Astrocyte of the hippocampus (primary cell): ENCODE measurements at places on chromosomes 7 and 10.
A peak's percentile ranks its signal among the peaks of the same experiment; 100 is the strongest.

DNA sequence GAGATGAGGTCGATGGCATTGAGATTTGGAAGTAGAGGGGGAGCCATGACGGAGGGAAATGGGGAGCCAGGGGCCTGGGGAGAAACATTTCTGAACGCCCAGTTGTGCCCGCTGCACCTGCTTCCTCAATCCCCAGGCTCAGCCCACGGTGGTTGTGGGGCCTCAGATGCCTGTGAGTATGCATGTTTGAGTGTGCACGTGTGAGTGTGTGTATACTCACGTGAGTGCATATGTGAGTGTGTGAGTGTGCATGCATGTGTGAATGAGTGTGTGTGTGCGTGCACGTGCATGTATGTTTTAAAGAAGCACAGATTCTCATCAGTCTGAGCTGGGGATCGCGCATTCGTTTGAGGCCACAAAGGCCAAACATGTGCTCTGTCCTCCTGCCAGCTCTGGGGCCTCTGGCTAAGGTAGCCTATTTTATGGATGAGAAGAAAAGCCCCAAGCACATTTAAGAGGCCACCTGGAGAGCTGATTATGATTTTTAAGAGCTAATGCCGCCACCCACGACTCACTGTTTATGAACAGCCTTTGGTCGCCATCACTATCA lies 154.8 kb downstream of the ARHGAP12 start:
- no peak for DNase-seq

- no peak for DNase-seq
These were observed 187.1 kb downstream of the DNAJB6 start for GRCh38 chr7:157523766-157524421.

DNA sequence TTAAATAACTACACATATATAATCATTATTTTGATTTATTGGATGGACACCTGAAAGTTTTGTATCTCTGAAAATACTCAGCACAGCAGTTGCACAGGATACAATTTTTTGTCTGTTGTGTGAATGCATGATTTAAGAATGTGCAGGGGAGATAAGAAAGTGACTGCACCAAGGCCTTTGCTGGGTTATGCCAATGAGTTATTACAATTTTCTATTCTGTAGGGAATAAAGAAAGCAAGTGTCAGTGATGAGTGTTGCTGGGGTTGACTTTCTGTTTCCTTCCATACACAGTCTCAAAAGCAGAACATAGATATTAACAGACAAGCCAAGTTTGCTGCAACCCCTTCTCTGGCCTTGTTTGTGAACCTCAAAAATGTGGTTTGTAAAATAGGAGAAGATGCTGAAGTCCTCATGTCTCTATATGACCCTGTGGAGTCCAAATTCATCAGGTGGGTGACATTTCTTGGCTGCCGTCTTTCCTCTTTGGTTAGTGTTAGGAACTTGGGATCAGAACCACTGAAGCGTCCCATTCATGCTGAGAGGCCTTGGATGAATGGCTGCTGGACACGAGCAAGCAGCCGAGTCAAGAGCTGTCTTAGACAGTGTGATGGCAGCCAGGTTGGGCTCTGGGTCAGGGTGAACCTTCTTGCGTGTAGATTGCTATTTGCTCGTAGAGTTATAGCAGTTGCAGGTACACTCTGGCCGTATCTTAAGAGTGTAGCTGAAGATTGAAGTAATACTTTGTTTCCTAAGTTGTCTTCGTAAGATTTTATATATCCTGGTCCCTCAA lies 92.8 kb downstream of the DOCK1 start:
- DNase-seq = no peak

DNA sequence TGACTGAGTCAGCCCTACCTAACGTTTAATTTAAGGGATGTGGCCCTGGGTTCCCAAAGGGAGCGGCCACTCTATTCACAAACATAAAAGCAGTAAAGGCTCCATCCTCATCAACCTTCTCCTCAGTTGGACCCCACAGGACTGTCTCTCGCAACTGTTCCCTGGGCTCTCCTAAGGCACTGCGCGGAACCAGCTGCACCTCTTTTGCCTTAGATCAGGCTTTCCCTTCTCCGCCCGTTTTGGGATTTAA lies 689 bp upstream of the GTPBP4 start:
- no peak for DNase-seq

- peak; percentile 58 for DNase-seq
These were observed 21.5 kb downstream of the POLL start for GRCh38 chr10:101566333-101567164.

- DNase-seq = peak; percentile 5
These were observed 148.7 kb upstream of the MKI67 start for GRCh38 chr10:128274938-128275337.

- DNase-seq = peak; percentile 62
These were observed at the start of gene CLDN4 for GRCh38 chr7:73830681-73831583. Gene CLDN4, plus strand, starts transcription at chr7:73830996. Its CDS starts 206 bp downstream, at chr7:73831202.

DNA sequence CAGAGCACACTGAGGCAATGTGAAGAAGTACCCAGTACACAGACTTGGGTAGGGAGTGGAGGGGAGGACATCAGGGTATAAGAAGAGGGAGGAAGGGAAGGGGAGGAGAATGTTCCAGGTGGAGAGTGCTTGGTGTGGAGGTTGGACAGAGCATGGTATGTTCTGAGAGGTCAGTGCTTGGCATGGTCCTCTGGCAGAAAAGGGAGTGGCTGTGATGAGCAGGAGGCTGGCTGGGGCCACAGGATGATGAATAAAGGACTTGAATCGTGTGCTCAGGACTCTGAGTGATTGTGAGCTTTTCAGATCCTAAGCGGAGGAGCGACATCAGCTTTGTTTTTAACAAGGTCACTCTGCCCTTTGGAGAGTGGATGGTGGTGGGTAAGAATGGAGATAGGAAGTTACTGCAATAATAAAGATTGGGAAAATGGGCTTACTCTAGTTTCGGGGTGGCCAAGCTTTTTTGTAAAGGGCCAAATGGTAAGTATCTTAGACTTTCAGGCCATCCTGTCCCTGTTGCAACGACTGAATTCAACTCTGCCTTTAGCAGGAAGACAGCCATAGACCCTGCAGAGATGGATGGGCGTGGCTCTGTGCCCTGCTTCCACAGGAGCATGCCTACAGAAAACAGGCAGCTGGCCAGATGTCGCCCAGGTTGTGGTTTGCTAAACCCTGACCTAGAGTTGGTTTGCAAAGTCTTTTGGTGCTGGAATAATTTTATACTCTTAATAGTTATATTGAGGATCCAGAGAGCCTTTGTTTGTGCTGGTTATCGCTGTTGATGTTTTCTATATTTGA lies 8.4 kb downstream of the PPP2R2D start:
- DNase-seq = no peak

- DNase-seq = peak; percentile 57
These were observed 1.4 kb downstream of the CCNJ start for GRCh38 chr10:96044736-96045135.

GRCh38 chr7:21099432-21099831 lies 312.7 kb upstream of the SP8 start:
- no peak for DNase-seq

DNA sequence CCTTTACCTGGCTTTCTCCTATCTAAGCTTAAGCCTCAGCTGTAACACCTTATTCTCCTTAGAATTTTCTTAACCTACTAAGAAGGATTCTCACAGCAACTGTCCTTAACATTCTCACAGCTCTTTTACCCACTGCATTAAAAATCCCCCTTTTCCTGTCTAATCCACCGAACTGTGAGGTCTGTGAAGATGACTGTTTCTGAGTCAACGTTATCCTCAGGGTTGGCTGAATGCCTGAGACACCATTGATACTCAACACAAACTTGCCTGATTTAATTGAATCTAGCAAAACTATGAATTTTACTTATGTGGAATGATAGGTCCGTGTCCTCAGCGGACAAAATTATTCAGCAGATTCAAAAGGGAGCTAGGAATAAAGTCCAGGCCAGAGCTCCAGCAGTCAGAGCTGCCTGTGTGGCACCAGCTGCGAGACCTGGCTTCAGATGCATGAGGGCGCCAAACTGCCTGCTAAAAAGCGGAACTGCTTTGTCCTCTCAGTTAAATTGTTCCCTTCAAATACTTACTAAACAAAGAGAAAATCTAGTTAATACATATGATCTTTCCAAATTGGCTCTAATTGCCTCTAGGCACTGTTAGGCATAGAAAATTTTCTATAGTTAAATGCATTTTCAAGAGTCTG lies 33.4 kb upstream of the VWDE start:
- peak; percentile 64 for DNase-seq

GRCh38 chr7:73718905-73719805 lies at the start of gene STX1A:
Gene STX1A, minus strand, starts transcription at chr7:73719669. Its CDS starts 38 bp downstream, at chr7:73719631.
- DNase-seq = peak; percentile 94

- no peak for DNase-seq
These were observed at the start of gene GIMAP7 for GRCh38 chr7:150514748-150515222. Gene GIMAP7, plus strand, starts transcription at chr7:150514872. Its CDS starts 5,103 bp downstream, at chr7:150519975.

GRCh38 chr10:90032519-90032918 lies 331.1 kb downstream of the KIF20B start:
- peak; percentile 18 for DNase-seq

GRCh38 chr7:38905056-38905759 lies 3.8 kb downstream of the VPS41 start:
- DNase-seq = no peak

DNA sequence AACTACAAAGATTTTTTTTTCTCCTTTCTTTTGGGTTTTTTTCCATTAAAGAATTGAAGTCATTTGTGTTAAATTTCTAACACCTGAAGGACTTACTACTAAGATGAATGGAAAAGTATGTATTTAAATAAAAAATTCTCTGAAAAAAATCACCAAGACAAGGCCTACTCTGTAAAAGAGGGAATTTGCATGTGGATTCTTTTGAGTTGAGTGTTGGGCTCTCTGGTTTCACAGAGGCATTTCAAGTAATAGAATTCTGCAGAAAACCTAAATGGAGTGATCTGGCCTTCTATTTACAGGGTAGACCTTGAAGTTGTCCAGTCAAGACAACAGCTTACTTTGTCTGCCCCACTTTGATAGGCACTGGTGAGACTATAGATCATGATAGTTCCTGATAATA lies 4.1 kb downstream of the LRRC17 start:
- DNase-seq = peak; percentile 70

- peak; percentile 30 for DNase-seq
These were observed 62.6 kb downstream of the CUL2 start for GRCh38 chr10:35027567-35027966.

DNA sequence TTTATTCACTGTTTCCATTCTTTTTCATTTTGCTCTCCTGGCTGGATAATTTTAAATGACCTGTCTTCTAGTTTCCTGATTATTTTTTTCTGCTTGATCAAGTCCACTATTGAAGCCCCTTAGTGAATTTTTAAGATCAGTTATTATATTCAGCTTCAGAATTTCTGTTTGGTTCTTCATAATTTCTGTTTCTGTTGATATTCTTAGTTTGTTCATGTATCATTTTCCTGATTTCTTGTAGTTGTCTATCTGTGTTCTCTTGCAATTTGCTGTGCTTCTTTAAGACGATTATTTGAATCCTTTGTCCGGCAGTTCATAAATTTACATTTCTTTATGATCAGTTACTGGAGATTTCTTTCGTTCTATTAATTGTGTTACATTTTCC lies 75.2 kb upstream of the CCDC71L start:
- DNase-seq = no peak

DNA sequence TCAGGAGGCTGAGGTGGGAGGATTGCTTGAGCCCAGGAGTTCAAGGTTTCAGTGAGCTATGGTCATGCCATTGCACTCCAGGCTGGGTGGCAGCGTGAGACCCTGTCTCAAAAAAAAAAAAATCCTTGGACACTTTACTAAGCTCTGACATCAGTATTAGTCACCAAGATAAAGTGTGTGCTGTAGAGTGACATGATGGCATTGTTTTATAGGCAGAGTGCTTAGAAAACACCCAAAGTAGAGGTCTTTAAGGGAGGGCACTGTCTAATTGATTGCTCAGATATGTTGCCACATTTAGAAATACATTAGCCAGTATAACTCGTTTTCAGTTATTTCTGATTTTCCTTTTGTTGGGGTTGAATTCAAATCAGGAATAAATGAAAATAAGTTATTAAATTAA lies 235.9 kb downstream of the REEP3 start:
- no peak for DNase-seq

GRCh38 chr7:99083068-99083651 lies 60.7 kb downstream of the SMURF1 start:
- DNase-seq = no peak

DNA sequence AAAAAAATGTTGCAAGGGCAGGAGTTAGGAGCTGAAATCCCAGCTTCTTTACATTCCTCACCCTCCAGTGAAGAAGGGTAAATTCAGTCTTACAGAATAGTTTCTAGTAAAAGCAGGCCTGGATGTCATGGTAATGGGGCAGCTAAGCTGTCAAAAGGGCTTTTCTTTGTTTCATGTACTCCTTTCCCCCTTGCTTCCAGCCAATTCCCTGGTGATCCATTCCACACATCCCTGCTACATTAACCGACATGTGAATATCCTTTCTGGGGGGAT lies 36.0 kb downstream of the RHEB start:
- no peak for DNase-seq

DNA sequence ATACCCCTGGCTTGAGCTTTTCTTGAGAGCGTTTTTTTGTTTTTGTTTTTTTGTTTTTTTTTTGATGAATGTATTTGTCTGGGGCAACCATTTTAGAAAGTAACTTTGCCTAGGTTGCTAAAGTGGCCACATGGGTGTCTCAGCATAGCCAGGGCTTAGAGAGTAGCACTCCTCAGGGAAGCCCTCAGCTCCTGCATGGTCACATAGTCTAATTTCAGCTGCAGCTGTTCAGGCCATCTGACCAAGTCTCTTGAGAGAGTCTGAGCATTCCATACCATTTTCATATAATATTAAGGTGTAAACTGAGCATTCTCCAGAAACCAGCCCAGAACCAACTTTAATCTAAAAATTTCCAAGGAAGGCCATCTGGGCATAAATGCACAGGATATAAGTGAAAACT lies 186.4 kb downstream of the NPSR1 start:
- no peak for DNase-seq

- no peak for DNase-seq
These were observed 3.5 kb upstream of the GRID1 start for GRCh38 chr10:86370006-86370585.

DNA sequence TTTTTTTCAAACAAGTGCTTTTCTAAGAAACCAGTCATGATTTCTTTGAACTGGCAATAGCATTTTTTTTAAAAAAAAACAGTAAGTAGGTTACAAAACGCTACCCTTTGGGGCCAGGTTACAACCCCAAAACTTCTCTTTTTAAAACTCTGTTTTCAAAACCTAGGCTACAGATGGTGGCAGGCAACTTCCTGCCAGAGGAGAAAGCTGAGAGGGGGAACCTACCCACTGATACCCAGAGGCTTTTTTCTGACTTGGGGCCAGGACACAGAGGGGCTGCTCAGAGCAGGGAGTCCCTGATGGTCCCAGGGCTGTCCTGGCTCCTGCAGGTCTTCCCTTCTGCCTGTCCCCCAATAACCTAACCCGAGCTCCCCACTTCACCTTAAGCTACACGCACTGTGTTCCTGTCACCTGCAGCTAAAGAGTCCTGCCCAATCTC lies 6.9 kb downstream of the STN1 start:
- no peak for DNase-seq

GRCh38 chr7:151745706-151746105 lies 131.2 kb downstream of the PRKAG2 start:
- DNase-seq = no peak

GRCh38 chr7:135185471-135186260 lies 15.2 kb upstream of the CYREN start:
- DNase-seq = no peak

GRCh38 chr10:91908337-91909116 lies 759 bp downstream of the FGFBP3 start:
- DNase-seq = peak; percentile 92
